ENCODE measurements at places on chromosomes 4 and X.

DNA sequence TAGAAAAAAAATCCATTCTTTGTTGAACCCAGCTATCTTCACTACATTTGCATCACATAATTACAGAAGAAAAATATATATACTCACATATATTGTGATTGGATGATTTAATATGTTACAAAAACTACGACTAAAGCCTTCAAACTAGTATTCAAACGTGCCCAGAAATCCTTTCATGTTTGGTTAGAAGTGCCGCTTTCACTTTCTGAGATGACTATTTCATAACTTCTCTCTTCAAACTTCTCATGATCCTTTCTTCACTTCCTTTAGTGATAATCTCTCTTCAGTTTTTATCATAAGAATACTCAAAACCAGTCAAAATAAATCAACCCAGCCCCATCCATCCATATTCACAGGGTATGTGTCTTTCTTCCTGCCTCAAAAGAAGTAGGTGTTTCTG, 50.8 kb upstream of the NAF1 start:
- no peak for DNase-seq
- H3K4me3 ChIP-seq: no peak overlapping the region
- H3K36me3 ChIP-seq: no peaks in the 10 kb centered on the region
- H3K4me1 ChIP-seq: no peaks in the 10 kb centered on the region
- H3K27me3 ChIP-seq: peaks cover 5% of the 10 kb centered on the region
- no peak overlapping the region for H3K27ac ChIP-seq

DNA sequence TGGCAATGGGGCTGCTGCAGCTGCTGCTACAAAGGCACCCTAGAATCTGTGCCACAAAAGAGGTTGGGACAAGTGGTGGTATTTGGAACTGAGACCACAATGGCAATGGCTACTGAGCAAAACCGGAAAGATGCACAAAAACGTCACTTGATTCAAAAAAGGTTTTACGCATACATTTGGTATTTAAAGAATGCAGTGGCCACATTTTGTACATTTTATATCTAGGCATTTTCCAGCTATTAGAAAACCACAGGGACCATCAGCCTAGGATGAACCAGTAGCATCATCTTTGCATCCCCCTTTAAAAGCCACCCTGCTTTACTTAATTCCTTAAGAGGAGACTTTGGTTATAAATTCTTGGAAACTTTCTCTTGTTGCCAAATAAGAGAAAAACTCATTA, 104.8 kb upstream of the CXCL13 start:
- no peak for DNase-seq
- H3K36me3 ChIP-seq: no peaks in the 10 kb centered on the region
- H3K4me3 ChIP-seq: no peak overlapping the region
- no peaks in the 10 kb centered on the region for H3K27me3 ChIP-seq
- no peak overlapping the region for H3K27ac ChIP-seq

DNA sequence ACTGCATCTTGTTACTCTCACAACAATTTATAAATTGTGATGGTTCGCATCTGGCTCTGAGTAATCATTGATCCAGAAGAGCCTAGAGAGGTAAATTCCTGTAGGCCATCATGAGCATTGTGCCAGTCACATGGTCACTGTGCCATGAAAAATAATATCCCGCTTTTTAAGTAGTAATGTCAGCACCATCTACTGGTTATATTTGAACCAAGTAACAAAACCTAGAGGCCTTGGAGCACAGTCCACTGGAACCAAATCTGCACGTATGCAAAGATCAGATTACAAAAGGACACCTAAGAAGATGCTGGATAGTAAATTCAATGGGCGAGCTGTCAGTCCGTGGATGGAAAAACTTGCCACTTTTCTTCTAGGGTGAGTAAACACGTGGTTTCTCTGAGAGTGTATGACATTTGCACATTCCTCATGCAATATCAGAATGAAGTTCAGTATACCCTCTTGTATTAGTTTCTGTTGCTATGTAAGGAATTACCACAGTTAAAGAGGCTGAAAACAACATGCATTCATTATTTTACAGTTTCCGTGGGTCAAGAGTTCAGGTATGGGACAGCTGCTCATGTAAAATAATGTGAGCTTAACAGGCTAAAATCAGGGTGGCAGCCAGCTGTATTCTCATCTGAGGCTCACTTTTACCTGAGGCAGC, 26.8 kb downstream of the FAM114A1 start:
- H3K27me3 ChIP-seq: no peaks in the 10 kb centered on the region
- no peaks in the 10 kb centered on the region for H3K36me3 ChIP-seq
- H3K4me3 ChIP-seq: no peak overlapping the region
- H3K4me1 ChIP-seq: no peaks in the 10 kb centered on the region
- H3K27ac ChIP-seq: no peak overlapping the region
- no peak for DNase-seq

GRCh38 chrX:150465881-150466775, 102.3 kb upstream of the MTM1 start:
- no peaks in the 10 kb centered on the region for H3K36me3 ChIP-seq
- H3K27me3 ChIP-seq: no peaks in the 10 kb centered on the region
- no peak for DNase-seq
- H3K4me3 ChIP-seq: no peak overlapping the region
- no peak overlapping the region for H3K27ac ChIP-seq
- no peaks in the 10 kb centered on the region for H3K4me1 ChIP-seq

DNA sequence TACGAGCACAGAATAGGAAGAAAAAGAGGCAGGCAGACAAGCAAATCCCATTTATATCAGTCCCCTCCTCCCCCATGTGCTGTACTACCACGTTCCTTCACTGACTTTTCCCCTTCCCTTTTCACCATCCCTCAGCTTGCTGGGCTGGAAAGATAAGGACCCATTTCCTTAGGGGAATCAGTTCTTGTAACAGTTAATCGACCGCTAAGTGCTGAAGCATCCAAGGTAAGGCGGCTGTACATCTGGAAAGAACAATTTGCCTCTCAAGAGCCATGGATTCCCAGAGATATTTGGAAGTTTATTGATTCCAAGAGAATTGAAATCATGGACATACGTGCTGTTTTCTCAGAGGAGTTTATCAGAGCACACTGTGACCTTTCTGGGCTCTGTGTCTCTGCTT, 1688.0 kb downstream of the STIM2 start:
- H3K27me3 ChIP-seq: no peaks in the 10 kb centered on the region
- H3K4me3 ChIP-seq: no peak overlapping the region
- H3K27ac ChIP-seq: no peak overlapping the region
- no peaks in the 10 kb centered on the region for H3K4me1 ChIP-seq

DNA sequence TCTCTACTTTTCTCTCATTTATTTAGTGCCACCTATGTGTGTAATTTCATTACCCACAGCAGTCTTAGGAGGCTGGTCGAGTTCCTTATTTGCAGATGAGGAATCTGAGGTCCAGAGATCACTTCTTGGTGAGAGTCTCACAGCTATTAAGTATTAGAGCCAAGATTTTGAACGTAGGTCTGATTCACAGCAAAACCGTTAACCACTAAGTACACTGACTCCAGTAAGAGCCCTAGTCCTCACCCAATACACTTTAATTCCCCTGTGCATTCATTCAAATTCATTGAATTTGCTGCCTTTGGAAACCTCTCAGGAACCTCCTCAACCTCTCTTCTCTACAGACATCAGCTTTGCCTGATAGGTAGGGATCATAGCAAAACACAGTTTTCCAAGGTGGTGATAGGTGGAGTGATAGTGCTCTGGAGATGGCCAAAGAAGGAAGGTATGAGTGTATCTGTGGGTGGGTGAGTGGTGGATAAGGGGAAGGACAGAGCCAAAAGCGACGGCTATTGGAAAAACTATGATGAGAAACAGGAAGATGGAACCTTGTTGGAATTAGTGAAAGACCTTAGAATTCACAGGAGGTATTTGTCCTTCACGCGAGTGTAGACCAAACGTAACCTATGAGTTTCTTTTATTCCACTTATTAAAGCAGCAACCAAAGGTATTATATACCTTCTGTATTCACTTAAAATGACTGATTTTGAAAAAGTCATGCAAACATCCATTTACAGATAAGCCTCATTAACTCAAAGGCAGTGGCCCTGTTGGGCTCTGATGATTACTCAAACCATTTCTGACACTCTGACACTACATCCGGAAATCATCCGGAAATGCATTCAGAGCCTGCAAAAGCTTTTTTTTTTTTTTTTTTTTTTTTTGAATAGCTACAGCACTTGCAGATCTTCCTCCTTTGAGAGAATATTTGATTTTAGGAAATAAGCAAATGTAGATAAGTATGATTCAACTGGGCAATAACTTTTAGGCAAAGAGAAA, 6.3 kb downstream of the FMR1 start:
- DNase-seq: peak; percentile 31
- H3K36me3 ChIP-seq: no peaks in the 10 kb centered on the region
- H3K4me3 ChIP-seq: peak overlapping the region; percentile 35
- peaks cover 20% of the 10 kb centered on the region for H3K4me1 ChIP-seq
- peak overlapping the region; percentile 55 for H3K27ac ChIP-seq
- H3K27me3 ChIP-seq: no peaks in the 10 kb centered on the region

Measured in naive B cell (primary cell).